Smooth muscle cell of the pulmonary artery (primary cell): ENCODE measurements at places on chromosomes 2 and 18. TPM values are rescaled to one million over a fixed set of nuclear protein-coding genes. Genes with fewer than 3 reads are reported as not detected.

The CNTNAP5 gene
- total RNA-seq, result not detected in 2 replicates

The TUBA3D gene
- total RNA-seq, result 0.10 TPM in 1 of 2 replicates, not detected in the other

The ATP8B1 gene
- total RNA-seq, result 73.6 and 109 TPM in 2 replicates

The HAUS1 gene
- total RNA-seq, result 9.0 and 16.9 TPM in 2 replicates

The SLC9A4 gene
- 0.03 TPM in 1 of 2 replicates, not detected in the other for total RNA-seq

The MYO1B gene
- total RNA-seq, result 99.9 and 246 TPM in 2 replicates

The PDE1A gene
- 9.7 and 108 TPM in 2 replicates for total RNA-seq

The SSB gene
- 59.6 and 85.0 TPM in 2 replicates for total RNA-seq

The RIT2 gene
- not detected in 2 replicates for total RNA-seq

The GPR39 gene
- 3.3 and 6.4 TPM in 2 replicates for total RNA-seq

The RNU2-63P gene
- total RNA-seq, result not detected in 2 replicates

The POTEJ gene
- not detected in 2 replicates for total RNA-seq

The LRRTM1 gene
- total RNA-seq, result not detected in 2 replicates

The FSHR gene
- not detected in 2 replicates for total RNA-seq

The SERPINB3 gene
- 0.07 TPM in 1 of 2 replicates, not detected in the other for total RNA-seq

The SFTPB gene
- total RNA-seq, result not detected in 2 replicates

The BCL2 gene
- total RNA-seq, result 0.92 and 3.1 TPM in 2 replicates

The CSRNP3 gene
- 1.4 and 2.3 TPM in 2 replicates for total RNA-seq

The COQ10B gene
- 34.0 and 39.6 TPM in 2 replicates for total RNA-seq

The WDR12 gene
- total RNA-seq, result 18.2 and 22.4 TPM in 2 replicates

The SYT4 gene
- not detected in 2 replicates for total RNA-seq

The ICOS gene
- 0.07 TPM in 1 of 2 replicates, not detected in the other for total RNA-seq

The RBKS gene
- total RNA-seq, result 0.59 and 1.2 TPM in 2 replicates

The FBLN7 gene
- 7.5 and 17.7 TPM in 2 replicates for total RNA-seq
